ENCODE measurements at places on chromosomes 1 and 21. TPM values are rescaled to one million over a fixed set of nuclear protein-coding genes. Genes with fewer than 3 reads are reported as not detected.
A peak's percentile ranks its signal among the peaks of the same experiment; 100 is the strongest.

DNA sequence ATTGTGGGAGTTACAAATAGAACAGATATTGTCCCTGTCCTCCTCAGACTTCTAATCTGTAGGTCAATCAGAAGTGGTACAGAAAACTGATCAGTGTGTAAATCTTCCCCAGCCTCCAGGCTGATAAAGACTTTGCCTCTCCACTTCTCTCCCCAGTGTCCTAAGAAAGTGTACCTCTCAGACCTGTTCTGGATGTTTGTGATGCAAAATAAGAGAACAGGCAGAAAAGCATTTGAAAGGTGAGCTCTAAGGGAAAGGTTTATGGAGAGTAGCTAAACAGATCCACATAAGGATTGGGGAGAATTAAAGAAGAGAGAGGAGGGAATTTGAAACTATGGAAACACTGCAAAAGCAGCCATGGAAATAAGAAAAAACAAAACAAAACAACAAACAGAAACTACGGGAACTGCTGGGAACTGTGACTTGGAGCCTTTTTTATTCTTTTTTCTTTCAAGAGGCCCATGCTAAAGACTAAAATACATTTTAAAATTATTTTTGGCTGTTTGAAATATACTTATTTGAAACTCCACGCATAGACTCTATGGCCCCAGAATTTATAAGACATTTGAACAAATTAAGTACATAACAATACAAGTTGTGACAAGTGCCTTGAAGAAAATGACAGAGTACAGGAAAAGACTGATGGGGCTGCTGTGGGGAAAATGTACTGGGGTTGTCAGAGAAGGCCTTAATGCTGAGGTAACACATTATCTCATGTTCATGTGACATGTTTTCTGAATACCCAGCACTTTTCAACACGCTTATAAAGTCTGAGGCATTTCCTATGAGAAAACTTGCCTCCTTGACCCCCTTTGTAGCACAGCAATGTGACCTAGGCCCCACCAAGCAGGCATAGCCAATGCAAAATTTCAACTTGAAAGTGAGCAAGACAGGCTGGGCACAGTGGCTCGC is 51.2 kb downstream of the TRAF5 start:
- H3K27ac ChIP-seq = no peak overlapping the region
- no peaks in the 10 kb centered on the region for H3K4me1 ChIP-seq
- H3K4me3 ChIP-seq = no peak overlapping the region
- DNase-seq = no peak
- H3K36me3 ChIP-seq = peaks cover 12% of the 10 kb centered on the region

GRCh38 chr1:11266268-11267074 is 4.1 kb upstream of the MTOR start:
- no peak overlapping the region for H3K4me3 ChIP-seq
- no peaks in the 10 kb centered on the region for H3K36me3 ChIP-seq
- DNase-seq = no peak

GRCh38 chr1:215566556-215567490 is at the start of gene KCTD3:
Gene KCTD3 (plus strand): TSS chr1:215567304. CDS start chr1:215567686, 382 bp downstream.
- H3K27ac ChIP-seq = peak within 1 kb of the TSS; percentile 87
- peak; percentile 61 for DNase-seq
- 0 out of 2 replicates have a peak, but pooled peaks cover 2% of the 10 kb centered on the region for H3K36me3 ChIP-seq
- peak within 1 kb of the TSS; percentile 84 for H3K4me3 ChIP-seq
- no peaks in the 10 kb centered on the region for H3K27me3 ChIP-seq
- H3K4me1 ChIP-seq = peaks cover 4% of the 10 kb centered on the region

DNA sequence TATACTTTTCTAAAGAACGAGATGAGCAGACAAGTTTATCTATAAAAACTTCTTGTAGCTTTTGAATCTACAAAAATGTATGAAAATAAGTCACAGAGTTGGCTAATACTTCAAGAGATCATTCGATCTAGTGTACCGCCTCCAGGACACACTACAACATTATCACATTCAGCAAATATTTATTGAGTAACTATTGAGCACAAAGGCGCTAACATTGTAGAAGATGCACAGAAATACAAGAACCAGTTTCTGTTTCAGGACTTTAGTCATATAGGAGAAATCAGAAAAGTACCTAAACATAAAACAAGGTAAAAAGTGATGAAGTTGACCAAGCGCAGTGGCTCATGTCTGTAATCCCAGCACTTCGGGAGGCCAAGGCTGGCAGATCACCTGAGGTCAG is 20.6 kb downstream of the WASF2 start:
- H3K36me3 ChIP-seq = no peaks in the 10 kb centered on the region
- H3K4me1 ChIP-seq = peaks cover 4% of the 10 kb centered on the region
- DNase-seq = no peak
- H3K4me3 ChIP-seq = no peak overlapping the region
- no peaks in the 10 kb centered on the region for H3K27me3 ChIP-seq

- no peak overlapping the region for H3K4me3 ChIP-seq
- DNase-seq = no peak
- no peaks in the 10 kb centered on the region for H3K4me1 ChIP-seq
- H3K36me3 ChIP-seq = no peaks in the 10 kb centered on the region
- peaks cover 9% of the 10 kb centered on the region for H3K27me3 ChIP-seq
- H3K27ac ChIP-seq = no peak overlapping the region
These were observed 32.6 kb downstream of the NKAIN1 start for GRCh38 chr1:31207046-31207445.

DNA sequence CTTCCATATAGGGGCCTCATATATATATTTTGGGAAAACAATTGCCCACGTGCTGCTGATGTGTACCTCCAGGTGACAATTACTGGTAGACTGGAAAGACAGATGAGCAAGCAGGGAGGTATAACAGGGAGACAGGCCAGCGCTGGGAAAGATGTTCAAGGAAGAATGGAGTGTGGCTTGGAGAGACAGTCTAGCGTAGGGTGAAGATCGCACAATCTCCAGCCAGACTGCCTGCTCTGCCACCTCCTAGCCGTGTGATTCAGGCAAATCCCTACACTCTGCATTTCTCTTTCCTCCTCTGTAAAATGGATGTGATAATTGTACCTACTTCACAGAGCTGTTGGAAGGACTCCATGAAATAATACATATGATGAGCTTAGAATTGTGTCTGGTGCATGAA is 66.1 kb downstream of the TMCO4 start:
- H3K36me3 ChIP-seq = peaks cover 14% of the 10 kb centered on the region
- H3K4me3 ChIP-seq = no peak overlapping the region
- H3K27ac ChIP-seq = no peak overlapping the region
- peaks cover 11% of the 10 kb centered on the region for H3K4me1 ChIP-seq
- no peaks in the 10 kb centered on the region for H3K27me3 ChIP-seq

DNA sequence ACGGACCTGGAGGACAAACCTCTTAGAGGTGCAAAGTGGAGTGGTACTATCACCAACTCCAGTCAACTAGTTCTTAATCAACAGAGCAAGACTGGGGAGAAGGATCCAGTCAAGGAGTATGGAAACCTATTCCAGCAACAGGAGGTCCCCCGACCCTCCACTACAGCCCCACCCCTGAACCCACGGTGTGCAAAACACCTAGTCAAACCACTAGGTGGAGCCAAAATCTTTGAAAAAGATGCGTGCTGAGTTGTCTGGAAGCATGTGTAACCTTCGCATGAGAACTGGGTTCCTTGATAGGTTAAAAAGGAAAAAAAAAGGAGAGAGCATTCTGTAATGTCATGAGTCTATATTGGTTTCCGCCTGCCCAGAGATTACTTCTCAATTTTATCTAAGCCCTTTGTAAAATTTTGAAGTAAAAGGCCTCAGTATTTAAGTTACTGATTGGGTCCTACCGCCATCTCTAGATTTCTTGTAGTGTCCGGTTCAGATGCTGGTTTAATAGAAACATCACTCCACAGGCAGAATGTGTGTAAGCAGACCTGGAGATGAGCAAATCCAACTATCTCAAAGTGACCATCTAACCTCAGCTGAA is 81.9 kb upstream of the HAO2 start:
- DNase-seq = peak; percentile 4
- H3K36me3 ChIP-seq = no peaks in the 10 kb centered on the region
- no peak overlapping the region for H3K27ac ChIP-seq
- H3K27me3 ChIP-seq = no peaks in the 10 kb centered on the region

GRCh38 chr1:221394011-221394544 is 347.8 kb downstream of the DUSP10 start:
- no peaks in the 10 kb centered on the region for H3K27me3 ChIP-seq
- no peak overlapping the region for H3K4me3 ChIP-seq
- H3K36me3 ChIP-seq = no peaks in the 10 kb centered on the region
- H3K4me1 ChIP-seq = peaks cover 5% of the 10 kb centered on the region
- H3K27ac ChIP-seq = no peak overlapping the region

DNA sequence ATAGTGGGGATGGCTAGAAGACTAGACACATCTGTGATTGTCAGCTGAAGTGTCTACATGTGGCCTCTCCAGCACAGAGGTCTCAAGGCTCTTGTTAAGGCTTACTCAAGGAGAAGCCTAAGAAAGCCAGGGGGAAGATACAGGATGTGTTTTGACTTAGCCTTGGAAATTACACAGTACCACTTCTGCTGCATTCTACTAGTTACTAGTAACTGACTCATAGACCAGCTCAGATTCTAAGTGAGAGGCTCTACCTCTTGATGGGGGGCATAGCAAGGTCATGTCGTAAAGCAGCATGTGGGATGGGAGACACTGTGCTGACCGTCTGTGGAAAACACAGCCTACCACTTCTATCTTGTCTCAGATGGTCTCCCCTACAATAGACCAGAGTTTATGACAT is 99.5 kb downstream of the UBE2U start:
- no peak overlapping the region for H3K27ac ChIP-seq
- no peaks in the 10 kb centered on the region for H3K36me3 ChIP-seq
- H3K4me3 ChIP-seq = no peak overlapping the region
- peak; percentile 20 for DNase-seq
- H3K4me1 ChIP-seq = no peaks in the 10 kb centered on the region

- no peaks in the 10 kb centered on the region for H3K36me3 ChIP-seq
- no peak overlapping the region for H3K4me3 ChIP-seq
- no peaks in the 10 kb centered on the region for H3K27me3 ChIP-seq
- no peak for DNase-seq
- no peaks in the 10 kb centered on the region for H3K4me1 ChIP-seq
These were observed 281.4 kb downstream of the HHIPL2 start for GRCh38 chr1:222266223-222267196.

DNA sequence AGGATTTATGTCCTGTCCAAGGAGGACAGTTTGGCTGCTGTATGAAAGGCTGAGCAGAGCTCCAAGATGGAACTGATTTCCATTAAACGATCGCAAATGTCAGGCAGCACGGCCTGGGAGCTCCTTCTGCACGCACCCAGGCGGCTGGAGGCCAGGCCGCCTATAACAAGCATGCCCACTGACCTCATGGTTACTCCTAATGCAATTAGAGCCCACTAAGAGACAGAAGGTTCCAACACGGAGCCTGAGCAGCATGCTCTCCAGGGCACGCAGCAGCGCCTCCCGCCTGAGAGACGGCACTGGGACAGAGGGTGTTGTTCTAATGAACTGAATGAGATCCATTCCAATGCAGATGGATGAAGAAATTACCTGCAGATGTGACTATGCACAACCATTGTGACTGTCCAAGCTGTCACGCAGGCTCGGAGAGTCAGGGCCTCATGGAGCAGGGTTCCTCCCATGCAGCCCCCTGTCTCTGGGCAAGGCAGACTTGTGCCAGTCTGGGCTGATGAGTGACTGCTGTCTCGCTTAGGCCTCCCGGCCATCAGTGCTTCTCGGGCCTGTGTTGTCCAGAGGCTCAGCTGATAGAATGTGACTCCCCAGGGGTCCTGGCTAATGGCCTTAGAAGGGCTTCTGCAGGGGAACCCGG is 25.2 kb upstream of the CDCA8 start:
- H3K27ac ChIP-seq = no peak overlapping the region
- H3K27me3 ChIP-seq = peaks cover 50% of the 10 kb centered on the region
- no peaks in the 10 kb centered on the region for H3K4me1 ChIP-seq
- no peak for DNase-seq
- no peaks in the 10 kb centered on the region for H3K36me3 ChIP-seq

GRCh38 chr1:218363141-218363540 is 18.0 kb downstream of the TGFB2 start:
- no peak overlapping the region for H3K27ac ChIP-seq
- H3K27me3 ChIP-seq = no peaks in the 10 kb centered on the region
- no peak overlapping the region for H3K4me3 ChIP-seq
- H3K4me1 ChIP-seq = peaks cover 22% of the 10 kb centered on the region
- peaks cover 1% of the 10 kb centered on the region for H3K36me3 ChIP-seq

- H3K27ac ChIP-seq = no peak overlapping the region
- no peaks in the 10 kb centered on the region for H3K4me1 ChIP-seq
- H3K27me3 ChIP-seq = peaks cover 26% of the 10 kb centered on the region
- H3K36me3 ChIP-seq = no peaks in the 10 kb centered on the region
- H3K4me3 ChIP-seq = no peak overlapping the region
- DNase-seq = no peak
These were observed 30.7 kb downstream of the SERINC2 start for GRCh38 chr1:31443673-31444072.

GRCh38 chr1:25897754-25898153 is 8.5 kb downstream of the STMN1 start:
- H3K36me3 ChIP-seq = peaks cover 38% of the 10 kb centered on the region
- H3K27me3 ChIP-seq = no peaks in the 10 kb centered on the region
- H3K4me3 ChIP-seq = no peak overlapping the region
- no peak overlapping the region for H3K27ac ChIP-seq
- DNase-seq = no peak

- no peak overlapping the region for H3K27ac ChIP-seq
- H3K4me1 ChIP-seq = 0 out of 2 replicates have a peak, but pooled peaks cover 2% of the 10 kb centered on the region
- no peaks in the 10 kb centered on the region for H3K36me3 ChIP-seq
- H3K27me3 ChIP-seq = no peaks in the 10 kb centered on the region
These were observed 7.4 kb downstream of the COP1 start for GRCh38 chr1:176199707-176200106.

DNA sequence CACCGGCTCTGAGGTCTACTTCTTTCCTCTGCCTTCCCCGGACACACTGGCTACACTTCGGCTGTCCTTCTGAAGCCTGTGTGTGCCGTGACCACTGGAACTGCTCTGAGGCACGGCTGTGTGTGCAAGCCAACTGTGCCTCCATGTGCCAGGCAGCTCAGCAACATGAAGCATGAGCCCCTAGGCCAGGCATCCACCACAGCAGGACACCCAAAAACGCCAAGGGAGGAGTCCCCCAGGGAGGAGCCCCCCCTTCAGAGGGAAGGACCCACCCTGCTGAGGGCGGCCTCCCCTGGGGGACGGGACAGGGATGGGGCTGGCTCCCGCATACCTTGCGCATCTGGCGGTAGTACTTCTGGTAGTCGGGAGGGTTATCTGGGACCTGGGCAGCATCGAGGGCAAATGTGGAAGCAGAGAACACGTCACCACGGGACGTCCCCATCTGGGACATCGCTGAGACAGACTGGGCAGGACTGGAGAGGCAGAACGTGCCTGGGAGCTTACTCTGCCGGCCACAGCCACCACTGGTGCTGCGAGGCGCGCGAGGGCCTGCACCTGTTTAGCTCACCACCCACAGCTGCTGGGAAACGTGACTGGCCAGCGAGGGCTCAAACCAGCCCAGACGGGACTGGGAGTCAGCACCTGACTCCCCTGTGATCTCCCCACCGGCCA is 20.5 kb downstream of the LSS start:
- H3K27me3 ChIP-seq = no peaks in the 10 kb centered on the region
- peaks cover 53% of the 10 kb centered on the region for H3K36me3 ChIP-seq
- DNase-seq = no peak
- no peaks in the 10 kb centered on the region for H3K4me1 ChIP-seq

BACE2 gene
- 35.5 TPM for polyA plus RNA-seq

STMN1 gene
- 179 TPM for polyA plus RNA-seq

F5 gene
- polyA plus RNA-seq = not detected

RBP7 gene
- polyA plus RNA-seq = 0.17 TPM

LEPROT gene
- polyA plus RNA-seq = 30.5 TPM

OPRD1 gene
- not detected for polyA plus RNA-seq

CHI3L2 gene
- 0.39 TPM for polyA plus RNA-seq

NUAK2 gene
- polyA plus RNA-seq = 17.6 TPM

SMIM11 gene
- 3.6 TPM for polyA plus RNA-seq

HSPA6 gene
- polyA plus RNA-seq = 0.50 TPM

GLIS1 gene
- polyA plus RNA-seq = 3.5 TPM

NKAIN1 gene
- not detected for polyA plus RNA-seq

FMOD gene
- 2.4 TPM for polyA plus RNA-seq

Data from IMR-90 (cell line).